WTC11 (cell line): ENCODE measurements at places on chromosomes 2 and 18. TPM values are rescaled to one million over a fixed set of nuclear protein-coding genes. Genes with fewer than 3 reads are reported as not detected.

DNA sequence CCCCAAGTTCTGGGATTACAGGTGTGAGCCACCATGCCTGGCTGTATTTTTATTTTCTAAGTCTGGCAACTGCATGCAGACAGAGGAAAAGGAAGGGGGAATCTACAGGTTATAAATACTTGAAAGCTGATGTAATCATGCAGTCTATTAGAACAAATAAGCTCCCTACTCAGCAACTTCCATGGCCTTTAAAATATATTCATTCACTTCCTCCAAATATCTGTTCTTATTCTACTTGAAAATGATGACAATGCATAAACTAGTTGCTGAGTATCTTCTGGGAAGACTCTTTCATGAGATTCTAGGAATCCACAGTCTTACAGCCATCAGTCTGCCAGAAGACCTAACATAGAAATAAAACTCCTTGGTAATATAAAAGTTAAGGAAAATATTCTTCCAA, 66.9 kb upstream of the NCKAP5 start:
- no peaks in the 10 kb centered on the region for H3K27me3 ChIP-seq
- no peak for DNase-seq
- H3K4me1 ChIP-seq: peaks cover 10% of the 10 kb centered on the region; the same call in 1 of the 2 replicates
- no peaks in the 10 kb centered on the region for H3K36me3 ChIP-seq

DNA sequence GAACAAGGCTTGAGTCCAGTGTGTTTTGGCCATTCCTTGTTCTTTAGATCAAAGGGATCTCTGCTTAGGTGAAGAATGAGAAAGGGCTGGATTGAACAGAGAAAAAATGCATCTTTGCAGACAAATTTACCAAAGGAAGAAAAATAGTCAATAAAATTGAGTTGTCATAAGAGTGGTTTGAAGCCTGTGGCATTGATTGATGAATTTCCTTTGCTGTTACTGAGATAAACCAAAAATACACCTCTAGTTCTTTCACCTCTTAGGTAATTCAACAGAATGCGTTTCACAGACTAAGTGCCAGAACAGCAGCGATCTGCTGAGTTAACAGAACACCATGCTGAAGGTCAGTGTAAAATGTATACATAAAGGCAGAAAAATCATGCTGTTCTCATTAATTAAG, 96.8 kb downstream of the SPHKAP start:
- no peak overlapping the region for H3K4me3 ChIP-seq
- H3K27me3 ChIP-seq: no peaks in the 10 kb centered on the region
- no peak overlapping the region for H3K27ac ChIP-seq
- no peak for DNase-seq
- H3K36me3 ChIP-seq: peaks cover 9% of the 10 kb centered on the region

The STAT4 gene
- 0.44 to 0.76 TPM (median 0.44 TPM) in 3 replicates for total RNA-seq

The BMP10 gene
- not detected in 3 replicates for total RNA-seq

DNA sequence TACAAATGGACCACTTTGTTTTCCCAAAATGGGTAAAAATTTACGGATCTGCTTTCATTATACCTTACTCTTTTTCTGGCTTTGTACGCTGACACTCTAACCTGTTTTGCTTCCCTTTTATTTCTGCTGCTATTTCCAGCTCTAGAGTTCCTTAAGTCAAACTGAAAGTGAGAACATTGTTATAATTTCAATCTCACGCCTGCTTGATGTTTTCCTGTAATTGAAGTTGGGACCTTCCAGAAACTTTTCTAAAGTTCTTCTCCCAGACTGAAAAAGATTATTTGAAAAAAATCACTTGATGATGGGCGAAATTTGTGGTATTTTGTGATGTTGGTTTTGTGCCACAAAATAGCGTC, 1.8 kb downstream of the GLS start:
- no peak for DNase-seq
- peaks cover 10% of the 10 kb centered on the region for H3K36me3 ChIP-seq
- H3K27ac ChIP-seq: peak overlapping the region; percentile 43; the same call in 1 of the 2 replicates
- H3K4me3 ChIP-seq: peak overlapping the region; percentile 94

DNA sequence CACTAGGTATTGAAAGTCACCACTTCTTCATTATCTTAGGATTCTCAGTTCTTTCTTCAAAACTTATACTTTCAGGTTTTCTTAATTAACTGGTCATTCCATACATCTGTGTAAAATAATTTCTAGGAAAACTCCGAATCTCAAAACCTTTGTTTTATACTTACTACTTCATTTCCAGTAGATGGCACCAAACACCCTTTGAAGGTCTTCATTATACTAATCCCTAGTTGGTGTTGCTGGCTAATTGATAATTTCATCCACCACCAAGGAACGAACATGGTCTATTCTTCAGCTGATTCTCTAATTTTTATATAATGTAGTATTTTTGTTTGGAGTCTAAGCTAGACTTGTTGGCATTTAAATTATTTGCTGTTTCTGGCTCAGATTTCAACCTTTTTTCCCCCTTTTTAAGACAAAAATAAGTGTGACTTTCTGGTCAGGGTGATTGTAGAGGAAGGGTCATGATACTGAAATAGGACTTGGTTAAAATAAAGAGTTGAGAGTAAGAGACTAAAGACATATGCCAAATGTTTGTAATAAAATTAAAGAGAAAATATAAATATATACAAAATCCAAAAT, 2.8 kb upstream of the MXD1 start:
- H3K36me3 ChIP-seq: peaks cover 6% of the 10 kb centered on the region; the same call in 1 of the 2 replicates
- H3K4me3 ChIP-seq: no peak overlapping the region
- DNase-seq: no peak
- H3K27ac ChIP-seq: no peak overlapping the region
- peaks cover 4% of the 10 kb centered on the region; the same call in 1 of the 2 replicates for H3K4me1 ChIP-seq

The ANKRD30B gene
- total RNA-seq: not detected in 3 replicates

DNA sequence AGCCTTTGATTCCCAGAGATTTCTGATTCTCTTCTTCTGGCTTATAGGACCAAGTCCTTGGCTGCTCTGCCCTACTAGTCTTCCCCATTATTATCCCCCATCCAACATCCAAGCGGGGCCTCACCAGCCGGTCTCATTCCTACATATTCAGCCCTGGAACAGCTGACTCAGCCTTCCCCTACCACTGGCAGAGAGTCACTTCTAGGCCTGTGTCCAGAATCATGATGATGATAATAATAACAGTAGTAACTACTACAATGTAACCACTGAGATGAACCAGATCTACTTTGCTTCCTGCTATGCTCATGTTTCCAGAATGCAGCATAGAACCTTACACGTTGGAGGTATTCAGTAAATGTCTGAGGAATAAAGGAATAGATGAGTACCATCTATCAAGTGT, 295.2 kb downstream of the SRBD1 start:
- no peak overlapping the region for H3K4me3 ChIP-seq
- H3K36me3 ChIP-seq: peaks cover 6% of the 10 kb centered on the region
- no peak for DNase-seq
- H3K4me1 ChIP-seq: peaks cover 10% of the 10 kb centered on the region
- H3K27me3 ChIP-seq: no peaks in the 10 kb centered on the region; the same call in 1 of the 2 replicates

The SOX11 gene
- 22.5 to 24.8 TPM (median 24.0 TPM) in 3 replicates for total RNA-seq

DNA sequence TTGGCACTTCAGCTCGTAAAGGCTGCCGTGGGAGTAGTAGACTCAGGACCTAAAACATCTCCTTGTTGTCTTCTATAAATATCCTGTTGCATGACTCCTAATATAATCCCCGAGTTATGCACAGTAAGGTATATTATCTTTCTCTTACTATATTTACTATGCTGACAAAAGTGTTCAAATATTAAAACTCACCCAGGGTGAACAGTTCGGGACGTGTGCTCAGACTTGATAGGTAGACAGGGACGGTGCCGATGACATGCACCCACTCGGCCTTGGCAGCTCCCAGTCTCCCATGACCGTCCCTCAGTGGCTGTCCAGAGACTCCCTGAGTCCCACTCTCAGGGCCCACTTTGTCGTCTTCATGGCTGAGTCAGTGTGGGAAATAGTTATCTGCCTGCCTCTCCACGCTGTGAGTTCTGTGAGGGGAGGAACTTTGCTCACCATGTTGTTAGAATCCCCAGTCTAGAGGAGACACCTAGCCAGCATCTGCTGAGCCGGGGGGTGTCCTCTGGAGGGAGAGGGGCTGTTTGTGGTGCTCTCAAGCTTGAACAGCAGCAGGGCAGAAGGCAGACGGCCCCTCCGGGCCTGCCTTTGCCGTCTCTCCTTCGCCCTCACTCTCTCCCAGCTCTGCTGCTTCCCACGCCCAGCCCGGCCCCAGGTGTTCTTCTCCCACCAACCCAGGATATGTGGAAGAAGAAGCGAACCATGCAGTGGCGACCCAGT, 75.0 kb downstream of the DGKD start:
- H3K4me3 ChIP-seq: no peak overlapping the region
- peaks cover 8% of the 10 kb centered on the region for H3K36me3 ChIP-seq
- H3K27me3 ChIP-seq: no peaks in the 10 kb centered on the region
- no peaks in the 10 kb centered on the region for H3K4me1 ChIP-seq
- no peak overlapping the region for H3K27ac ChIP-seq
- DNase-seq: no peak

The MAP2 gene
- 3.7 to 7.6 TPM (median 3.7 TPM) in 3 replicates for total RNA-seq

GRCh38 chr2:35963357-35963756, 392.2 kb upstream of the CRIM1 start:
- no peak overlapping the region for H3K4me3 ChIP-seq
- no peaks in the 10 kb centered on the region for H3K27me3 ChIP-seq
- no peak overlapping the region for H3K27ac ChIP-seq
- DNase-seq: no peak
- H3K36me3 ChIP-seq: peaks cover 12% of the 10 kb centered on the region

DNA sequence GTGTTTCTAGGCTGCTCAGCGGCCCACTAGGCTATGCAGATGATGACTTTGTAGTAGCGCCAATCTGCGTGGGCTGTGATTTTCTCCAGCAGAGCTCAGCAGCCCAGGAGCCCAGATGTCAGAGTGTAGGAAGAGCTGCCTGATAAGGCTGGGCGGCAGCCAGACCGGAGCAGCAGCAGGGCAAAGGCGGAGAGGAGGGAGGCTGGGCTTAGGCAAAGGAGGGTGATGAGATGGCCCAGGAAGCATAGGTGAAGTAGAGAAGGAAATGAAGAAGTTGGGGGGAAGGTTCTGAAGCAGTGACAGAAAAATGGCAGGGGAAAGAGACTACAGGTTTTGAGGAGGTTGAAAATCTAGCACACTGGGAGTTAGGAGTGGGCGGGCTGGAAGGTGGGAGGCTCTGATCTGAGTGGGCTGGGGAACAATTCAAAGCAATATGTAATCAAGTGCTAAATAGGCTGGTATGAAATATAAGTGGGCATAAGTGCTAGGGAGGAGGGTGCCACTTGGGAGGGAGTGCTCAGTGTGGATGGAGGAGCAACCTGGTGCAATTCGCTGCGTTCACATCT, 50.6 kb upstream of the STPG4 start:
- DNase-seq: no peak
- no peak overlapping the region for H3K4me3 ChIP-seq
- H3K4me1 ChIP-seq: 0 out of 2 replicates have a peak, but pooled peaks cover 3% of the 10 kb centered on the region
- H3K27me3 ChIP-seq: peaks cover 3% of the 10 kb centered on the region
- H3K27ac ChIP-seq: no peak overlapping the region

DNA sequence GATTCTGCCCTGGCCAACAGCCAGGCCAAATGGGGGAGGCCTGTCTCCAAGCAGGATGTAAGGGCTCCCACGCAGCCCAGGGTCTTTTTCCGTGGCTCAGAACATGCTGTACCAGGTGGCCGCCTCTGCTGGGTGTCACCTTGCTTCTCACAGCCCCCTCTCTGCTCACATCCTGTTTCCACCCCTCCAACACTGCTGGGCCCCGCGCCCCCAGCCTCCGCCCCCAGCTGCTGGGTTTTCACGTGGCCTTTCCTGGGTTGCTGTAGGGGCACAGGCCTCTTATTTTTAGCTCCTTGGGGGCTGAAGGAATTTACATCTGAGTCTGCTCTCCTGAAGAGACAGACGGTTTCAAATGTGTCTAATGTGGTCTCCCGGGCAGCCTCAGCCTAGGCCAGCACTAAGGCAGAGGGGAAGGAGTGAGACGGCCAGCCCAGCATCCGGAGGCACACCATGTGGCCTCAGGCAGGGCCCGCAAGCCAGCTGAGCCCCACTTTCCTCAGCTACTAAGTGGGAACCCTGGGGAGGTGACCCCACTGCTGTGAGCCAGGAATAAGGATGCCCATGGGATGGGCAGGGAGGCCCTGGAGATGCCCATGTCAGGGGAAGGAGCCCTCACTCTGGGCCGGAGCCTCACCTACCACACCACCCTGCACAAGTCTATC, 18.7 kb upstream of the DUSP2 start:
- no peak overlapping the region for H3K27ac ChIP-seq
- no peak overlapping the region for H3K4me3 ChIP-seq
- no peak for DNase-seq

GRCh38 chr18:55484773-55485172, 103.2 kb downstream of the TCF4 start:
- peaks cover 16% of the 10 kb centered on the region for H3K36me3 ChIP-seq
- no peaks in the 10 kb centered on the region for H3K27me3 ChIP-seq
- H3K4me1 ChIP-seq: peaks cover 57% of the 10 kb centered on the region
- H3K27ac ChIP-seq: peak overlapping the region; percentile 21; the same call in 1 of the 2 replicates
- no peak overlapping the region for H3K4me3 ChIP-seq
- DNase-seq: no peak

DNA sequence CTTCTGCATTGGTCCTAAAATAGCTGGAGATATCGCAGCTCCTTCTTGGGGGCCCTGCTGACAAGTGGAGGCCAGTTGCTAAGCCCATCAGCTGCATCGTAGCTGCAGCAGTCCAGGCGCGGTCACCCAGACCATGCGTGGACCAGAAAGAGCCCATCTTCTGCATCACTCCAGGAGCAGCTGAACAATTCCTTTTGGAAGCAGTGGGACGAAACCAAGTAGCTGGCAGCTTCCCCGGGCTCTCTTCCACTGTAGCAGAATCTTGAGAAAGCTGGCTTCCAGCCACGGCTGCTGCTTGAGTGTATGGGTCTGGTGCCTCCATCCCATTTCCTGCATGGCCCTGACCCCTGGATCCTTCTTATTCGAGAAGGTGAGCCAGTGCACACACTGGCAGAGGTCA, 22.2 kb upstream of the CAB39 start:
- H3K4me1 ChIP-seq: peaks cover 8% of the 10 kb centered on the region
- DNase-seq: no peak
- H3K27me3 ChIP-seq: no peaks in the 10 kb centered on the region; the same call in 1 of the 2 replicates

DNA sequence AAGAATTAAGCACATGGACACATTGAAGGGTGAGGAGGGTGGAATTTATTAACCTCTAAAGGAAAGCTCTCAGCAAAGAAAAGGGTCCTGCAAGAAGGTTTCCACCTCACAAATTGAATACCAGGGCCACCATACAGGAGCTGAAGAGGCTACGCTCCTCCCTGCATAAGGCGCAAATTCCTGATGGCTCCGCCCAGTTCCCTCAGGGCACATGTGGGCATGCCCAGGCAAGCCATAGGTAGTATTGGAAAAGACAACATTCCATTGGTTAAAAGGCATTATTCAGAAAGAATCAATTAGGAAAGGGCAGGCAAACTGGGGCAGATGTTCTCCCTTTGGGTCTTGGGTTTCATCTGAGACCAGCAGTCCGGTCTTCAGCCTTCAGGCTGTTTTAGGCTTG, 161.2 kb downstream of the PTPRM start:
- H3K36me3 ChIP-seq: peaks cover 10% of the 10 kb centered on the region
- no peak overlapping the region; the same call in 1 of the 2 replicates for H3K4me3 ChIP-seq
- peak; percentile 40 for DNase-seq
- H3K4me1 ChIP-seq: peaks cover 46% of the 10 kb centered on the region

- no peak for DNase-seq
- H3K27me3 ChIP-seq: no peaks in the 10 kb centered on the region
- H3K4me1 ChIP-seq: peaks cover 16% of the 10 kb centered on the region
- H3K36me3 ChIP-seq: no peaks in the 10 kb centered on the region
Measured at GRCh38 chr18:5604778-5605177, 61.0 kb upstream of the EPB41L3 start.

The SLC30A3 gene
- 8.0 to 8.9 TPM (median 8.1 TPM) in 3 replicates for total RNA-seq

GRCh38 chr2:10035053-10035422, 8.3 kb upstream of the KLF11 start:
- H3K27ac ChIP-seq: no peak overlapping the region
- H3K27me3 ChIP-seq: no peaks in the 10 kb centered on the region
- DNase-seq: no peak
- H3K4me3 ChIP-seq: no peak overlapping the region
- H3K36me3 ChIP-seq: no peaks in the 10 kb centered on the region

GRCh38 chr2:113685471-113685870, 58.4 kb downstream of the RABL2A start:
- no peak for DNase-seq
- peaks cover 61% of the 10 kb centered on the region for H3K27me3 ChIP-seq
- H3K36me3 ChIP-seq: no peaks in the 10 kb centered on the region
- no peak overlapping the region for H3K4me3 ChIP-seq

The KCNG2 gene
- 0.34 to 0.62 TPM (median 0.50 TPM) in 3 replicates for total RNA-seq
